ENCODE measurements at places on chromosomes 5 and 9.

DNA sequence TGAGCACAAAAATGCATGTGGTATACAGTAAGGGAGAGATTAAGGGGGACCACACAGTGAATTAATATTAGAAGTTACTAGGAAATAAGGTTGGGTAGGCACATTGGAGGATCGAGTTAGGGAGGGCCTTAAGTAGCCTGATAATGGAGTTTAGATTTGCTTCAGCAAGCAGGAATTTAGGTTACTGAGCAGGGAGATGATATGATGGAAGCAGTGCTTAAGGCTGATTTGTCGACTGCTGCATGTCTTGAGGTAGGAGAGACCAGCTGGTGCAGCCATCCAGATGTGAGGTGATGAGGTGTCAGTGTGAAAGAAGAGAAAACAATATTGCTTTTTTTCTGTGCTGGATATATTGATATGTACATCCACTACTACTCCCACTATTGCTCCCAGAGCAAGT lies 55.2 kb upstream of the ACTBL2 start:
- DNase-seq: no peak

DNA sequence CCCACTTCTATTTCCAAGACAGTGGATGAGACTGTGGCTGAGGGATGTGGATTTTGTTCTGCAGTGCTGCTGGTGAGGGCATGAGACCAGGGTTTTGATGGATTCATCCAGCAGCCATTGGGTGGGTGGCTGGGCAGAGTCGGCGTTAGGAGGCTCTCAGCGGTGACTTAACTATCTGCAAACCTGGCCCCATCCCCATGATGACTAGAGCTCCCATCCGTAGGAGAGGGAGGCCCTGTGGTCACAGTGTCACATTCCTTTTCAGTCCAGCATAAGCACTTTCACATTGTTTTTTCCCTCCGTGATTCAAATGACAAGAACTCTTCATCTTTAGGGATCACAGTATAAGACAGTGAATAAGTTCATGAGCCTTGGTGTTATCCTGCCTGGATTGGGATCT lies 60.4 kb upstream of the SPRY4 start:
- no peak for DNase-seq

DNA sequence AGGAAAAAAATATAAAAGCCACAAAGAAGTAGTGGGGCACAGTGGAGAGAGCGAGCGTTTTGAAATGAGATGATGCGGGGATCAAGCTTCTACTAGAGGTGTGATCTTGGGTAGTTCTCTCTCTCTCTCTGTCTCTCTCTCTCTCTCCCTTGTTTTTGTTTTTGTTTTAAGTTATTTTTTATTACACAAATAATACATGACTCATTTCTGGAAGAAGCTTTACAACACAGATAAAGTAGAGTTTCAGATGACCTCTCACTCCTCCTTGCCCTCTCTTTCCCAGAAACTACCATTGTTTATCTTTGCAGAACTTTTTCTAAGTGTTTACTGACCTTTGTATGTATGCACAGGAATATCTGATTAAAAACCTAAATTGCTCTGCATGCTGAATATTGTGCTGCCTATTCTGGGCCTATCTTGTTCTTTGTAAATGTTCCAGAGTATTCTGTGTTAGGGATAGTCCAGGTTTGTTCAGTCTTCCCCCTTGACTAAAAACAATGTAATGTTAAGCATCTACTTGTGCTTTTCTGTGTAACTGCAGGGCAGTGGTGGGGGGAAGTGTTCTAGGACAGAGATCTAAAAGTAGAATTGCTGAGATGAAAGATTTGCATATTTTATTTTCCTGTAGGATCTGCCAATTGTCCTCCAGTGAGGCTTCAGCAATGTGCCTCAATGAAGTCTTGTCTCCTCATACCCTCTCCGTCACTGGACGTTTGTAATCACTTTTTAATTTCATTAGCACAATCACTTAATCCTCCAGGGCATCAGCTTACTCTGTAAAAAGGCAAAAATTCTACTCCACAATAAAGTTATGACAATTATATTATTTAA lies 52.0 kb downstream of the FYB1 start:
- DNase-seq: no peak

DNA sequence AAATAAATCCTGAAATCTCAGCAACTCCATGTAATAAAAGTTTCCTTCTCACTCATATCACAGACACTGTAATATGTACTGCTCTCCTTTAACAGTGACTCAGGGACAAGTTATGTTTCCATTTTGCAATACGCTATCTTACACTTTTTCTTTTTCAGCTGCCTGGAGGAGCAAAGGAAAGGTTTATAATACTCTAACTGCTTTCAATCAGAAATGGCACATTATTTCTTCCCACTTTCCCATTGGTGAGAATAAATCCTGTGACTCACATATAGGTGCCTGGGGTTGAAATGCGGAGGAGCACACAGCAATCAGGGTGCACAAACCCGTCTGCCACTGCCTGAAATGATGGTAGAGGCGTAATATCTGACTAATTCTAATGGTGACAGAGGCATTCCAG lies 186.6 kb downstream of the HINT1 start:
- no peak for DNase-seq

GRCh38 chr9:37046683-37047082 lies 12.6 kb upstream of the PAX5 start:
- no peak for DNase-seq

DNA sequence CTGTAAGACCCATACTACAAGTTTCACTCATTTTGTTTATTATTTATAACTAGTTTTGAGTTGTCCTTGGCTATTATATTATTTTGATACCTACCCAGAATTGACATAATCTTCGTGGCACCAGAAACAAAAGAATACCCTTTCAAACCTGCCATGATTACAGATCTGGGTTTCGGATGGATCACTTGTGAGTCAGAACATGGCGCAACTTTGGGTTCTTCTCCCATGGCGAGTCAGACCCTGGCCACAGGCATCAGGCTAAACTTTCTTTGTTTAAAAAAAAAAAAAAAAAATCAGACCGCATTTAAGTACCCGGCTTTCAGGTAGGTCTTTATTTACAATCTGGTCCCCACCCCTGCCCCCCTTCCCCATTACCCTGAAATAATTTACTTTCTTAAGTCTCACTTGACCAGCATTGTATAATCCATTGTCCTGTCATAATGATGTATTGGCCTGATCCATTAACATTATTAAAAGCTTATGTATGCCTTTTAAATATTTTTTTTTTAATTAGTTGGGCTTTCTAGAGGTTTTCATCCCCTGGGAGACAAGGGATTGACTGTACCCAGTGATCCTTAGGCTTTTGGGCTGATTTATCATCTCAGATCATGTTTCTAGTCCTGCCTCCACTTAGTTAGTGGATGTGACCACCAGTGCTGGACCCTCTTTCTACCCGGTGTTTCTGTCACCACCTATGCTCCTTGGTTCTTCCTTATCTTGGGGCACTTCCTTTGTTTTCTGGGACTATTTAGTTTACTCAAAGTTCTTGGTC lies 43.9 kb downstream of the F2RL2 start:
- DNase-seq: no peak

DNA sequence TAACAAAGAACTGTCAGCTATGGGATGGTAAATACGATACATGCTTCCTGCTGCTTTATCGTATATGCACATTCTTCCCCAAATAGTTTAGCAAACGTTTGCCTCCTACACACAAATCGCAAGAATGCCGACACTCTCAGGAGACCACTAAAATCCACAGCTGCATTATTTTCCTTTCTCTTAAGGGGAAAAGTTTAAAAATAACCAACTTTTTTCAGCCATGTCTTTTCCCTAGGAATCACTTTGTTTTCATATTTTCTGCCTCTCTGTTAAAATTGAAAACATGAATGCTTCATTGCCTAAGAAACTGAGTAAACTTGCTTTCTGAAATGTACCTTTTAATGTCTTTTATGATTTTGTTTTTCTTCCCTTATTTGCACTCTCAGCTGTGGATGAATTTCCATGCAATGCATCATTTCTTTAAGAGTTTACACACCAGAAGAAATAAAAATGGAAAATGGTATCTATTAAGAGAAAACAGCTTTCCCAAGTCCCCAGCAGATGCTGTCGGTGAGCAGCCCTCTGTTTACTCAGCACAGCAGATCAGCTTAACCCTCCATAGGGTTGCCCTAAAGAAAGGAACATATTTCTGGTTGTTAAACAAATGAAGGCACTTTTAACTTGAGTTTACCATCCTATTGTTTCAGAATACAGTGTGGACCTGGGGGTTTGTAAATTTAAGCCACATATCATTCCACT lies 66.2 kb downstream of the IZUMO3 start:
- DNase-seq: no peak

DNA sequence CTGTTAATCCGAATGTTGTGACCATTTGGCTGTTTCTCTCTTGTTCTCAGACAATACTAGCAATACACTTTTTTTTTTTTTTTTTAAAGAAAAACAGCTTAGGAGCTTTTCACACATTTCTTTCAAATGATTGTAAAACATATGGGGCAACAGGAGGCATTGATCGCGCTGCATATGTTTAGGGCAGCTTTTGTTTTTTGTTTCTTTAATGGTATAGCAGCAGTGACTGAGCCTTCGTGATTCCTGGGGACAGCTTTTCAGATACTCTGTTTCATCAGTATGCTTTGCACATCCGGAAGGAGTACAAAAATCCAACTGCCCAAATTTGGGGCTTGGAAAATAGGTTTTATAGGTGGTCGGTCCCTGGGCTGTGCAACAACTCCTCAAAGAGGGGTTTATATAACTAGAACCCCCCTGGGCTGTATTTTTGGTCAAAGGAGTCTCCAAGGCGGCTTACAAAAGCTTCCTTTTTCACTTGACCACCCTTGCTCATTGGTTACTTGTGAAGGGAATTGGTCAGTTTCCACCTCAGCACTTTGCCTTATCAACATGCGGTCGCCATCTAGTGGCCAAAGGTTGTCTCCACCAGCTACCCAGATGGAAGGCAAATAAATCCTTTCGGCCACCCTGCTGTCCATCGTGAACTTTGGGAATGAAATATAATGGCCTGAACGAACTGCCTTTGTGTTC lies 91.8 kb downstream of the PDE6A start:
- DNase-seq: peak; percentile 46

DNA sequence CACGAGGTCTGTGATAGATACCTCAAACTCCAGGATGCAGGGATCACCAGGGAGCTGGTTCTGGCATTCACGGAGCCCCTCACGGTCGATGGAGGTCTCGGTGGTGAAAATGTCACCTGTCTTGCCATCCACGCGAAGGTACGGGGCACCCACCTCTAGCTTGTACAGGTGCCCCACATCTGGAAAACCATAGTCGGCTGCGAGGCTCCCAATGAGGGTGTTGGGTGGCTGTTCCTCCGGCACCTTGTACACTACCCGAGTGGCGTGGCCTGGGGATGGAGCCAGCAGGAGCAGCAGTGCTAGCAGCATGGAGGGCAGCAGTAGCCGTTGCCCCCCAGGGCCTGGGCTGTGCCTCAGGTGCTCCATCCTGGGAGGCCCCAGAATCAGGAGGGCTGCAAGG lies 9.2 kb downstream of the PCDH1 start:
- DNase-seq: no peak

DNA sequence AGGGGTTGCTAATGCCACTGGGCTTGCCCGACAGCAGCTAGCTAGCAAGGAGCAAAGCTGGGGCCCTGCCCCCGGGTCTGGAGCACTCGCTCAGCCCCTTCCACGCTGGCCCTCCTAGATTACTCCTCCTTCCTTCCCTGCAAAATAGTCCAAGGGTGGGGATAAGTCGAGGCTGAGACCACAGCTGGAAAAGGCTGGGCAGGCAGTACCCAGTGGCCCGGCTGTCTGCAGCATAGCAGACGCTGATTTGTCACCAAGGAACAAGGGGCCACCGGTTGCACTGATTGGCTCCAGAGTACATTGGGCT lies 73.9 kb downstream of the ADAMTS2 start:
- no peak for DNase-seq

GRCh38 chr5:29169886-29170285 lies 2023.6 kb upstream of the CDH6 start:
- no peak for DNase-seq

DNA sequence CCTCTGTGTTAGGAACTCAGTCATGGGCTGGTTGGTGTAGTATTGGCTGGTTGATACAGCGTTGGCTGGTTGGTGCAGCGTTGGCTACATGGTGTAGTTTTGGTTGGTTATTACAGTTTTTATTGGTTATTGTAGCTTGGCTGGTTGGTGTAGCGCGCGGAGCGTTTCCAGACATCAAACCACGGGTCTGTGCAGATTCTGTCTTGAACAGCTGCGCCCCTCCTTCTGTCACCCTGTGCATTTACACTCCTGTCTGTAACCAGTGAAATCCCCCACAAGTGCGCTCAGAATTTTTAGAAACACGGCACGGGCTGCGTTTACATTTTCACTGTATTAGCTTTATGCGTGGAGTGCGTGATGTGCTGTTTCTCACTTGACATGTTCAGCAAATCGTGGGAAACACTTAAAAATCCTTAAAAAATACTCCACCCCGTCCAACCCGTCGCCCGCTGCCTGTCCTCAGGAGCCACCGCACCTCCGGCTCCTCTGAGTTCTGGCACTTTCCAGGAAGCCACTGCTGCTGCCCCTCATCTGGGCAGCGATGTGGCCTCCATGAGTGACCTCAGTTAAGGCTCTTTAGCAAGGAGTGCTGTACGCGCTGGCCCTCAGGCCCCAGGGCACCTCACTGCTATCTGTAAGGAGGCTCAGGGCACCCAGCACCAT lies 20.8 kb downstream of the NKD2 start:
- no peak for DNase-seq

GRCh38 chr5:143499480-143500114 lies 96.1 kb upstream of the NR3C1 start:
- DNase-seq: no peak

DNA sequence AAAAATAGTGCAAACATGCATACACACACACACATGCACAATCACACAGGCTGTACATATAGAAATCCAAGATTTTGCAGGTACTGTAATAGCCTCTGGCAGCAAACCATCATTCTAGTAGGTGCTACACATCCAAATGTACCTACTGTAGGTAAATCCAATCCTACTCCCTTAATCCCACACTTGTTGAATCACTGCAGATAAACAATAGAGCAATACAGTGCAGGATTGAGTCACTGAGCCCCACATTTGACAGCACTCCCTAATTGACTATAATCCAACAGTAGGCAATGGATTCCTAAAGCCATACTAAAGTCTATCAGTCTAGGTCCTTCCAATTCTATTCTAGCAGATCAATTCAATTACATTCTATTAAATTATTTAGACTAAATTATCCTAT lies 1640.5 kb upstream of the CDH9 start:
- DNase-seq: no peak

DNA sequence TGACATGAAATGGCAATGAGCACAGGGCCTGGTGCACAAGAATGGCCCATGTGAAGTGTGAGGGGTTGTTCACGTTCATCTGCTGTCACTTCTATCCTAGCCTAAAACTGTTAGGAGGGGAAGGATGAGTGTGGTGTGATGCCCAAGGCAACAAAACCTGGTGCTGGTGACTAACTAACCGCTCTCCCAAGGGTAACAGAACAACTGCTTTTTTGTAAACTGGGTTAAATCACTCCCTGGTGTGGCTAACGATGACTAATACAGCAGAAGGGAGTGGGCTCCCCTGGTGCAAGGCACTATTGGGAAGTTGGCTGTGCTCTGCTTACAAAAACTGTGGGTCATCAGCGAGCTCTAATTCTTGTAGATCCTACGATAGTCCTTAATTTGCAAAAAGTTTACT lies 103.2 kb upstream of the VCAN start:
- no peak for DNase-seq

DNA sequence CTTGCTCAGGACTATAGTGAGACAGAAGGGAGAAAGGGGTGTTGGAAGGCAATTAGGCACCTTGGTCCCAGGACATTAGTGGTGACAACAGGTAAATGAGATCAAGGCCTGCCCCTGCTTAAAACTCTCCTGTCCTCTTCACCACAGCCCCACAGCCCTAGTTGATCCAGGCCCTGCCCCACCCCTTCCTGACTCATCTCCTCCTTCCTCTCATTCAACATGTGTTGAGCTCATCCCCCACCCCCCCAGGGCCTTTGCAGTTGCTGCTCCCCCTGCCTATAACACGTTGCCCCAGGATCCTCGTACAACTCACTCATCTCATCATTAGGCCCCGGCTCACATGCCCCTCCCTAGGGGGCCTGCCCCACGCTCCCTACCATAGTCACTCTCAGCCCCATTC lies 66.8 kb downstream of the TSPAN17 start:
- DNase-seq: no peak
